ENCODE measurements at places on chromosomes 12 and 14.

GRCh38 chr14:22803687-22803974, 11.6 kb downstream of the SLC7A7 start:
- DNase-seq = no peak

DNA sequence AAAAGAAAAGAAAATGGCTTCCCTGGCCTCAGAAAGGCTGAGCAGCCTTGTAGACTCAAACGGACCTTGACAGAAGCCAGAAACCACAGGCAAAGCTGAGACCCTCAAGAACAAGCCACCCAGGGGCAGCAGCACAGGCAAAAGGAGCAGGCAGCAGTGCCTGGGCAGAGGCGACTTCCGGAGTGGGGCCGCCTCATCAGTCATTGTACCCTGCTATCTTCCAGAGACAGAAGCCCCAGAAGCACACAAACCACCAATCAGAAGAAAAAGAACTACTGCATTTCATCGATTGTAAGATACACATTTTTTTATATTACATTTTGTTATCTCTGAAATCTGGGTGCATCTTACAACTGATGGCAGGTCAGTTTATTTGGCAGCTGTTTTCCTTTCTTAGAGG, 58.2 kb upstream of the ZFP36L1 start:
- no peak for DNase-seq

GRCh38 chr12:32398181-32398580, 1.2 kb upstream of the FGD4 start:
- no peak for DNase-seq

- no peak for DNase-seq
Measured at GRCh38 chr14:91649930-91650329, 82.0 kb downstream of the CATSPERB start.

DNA sequence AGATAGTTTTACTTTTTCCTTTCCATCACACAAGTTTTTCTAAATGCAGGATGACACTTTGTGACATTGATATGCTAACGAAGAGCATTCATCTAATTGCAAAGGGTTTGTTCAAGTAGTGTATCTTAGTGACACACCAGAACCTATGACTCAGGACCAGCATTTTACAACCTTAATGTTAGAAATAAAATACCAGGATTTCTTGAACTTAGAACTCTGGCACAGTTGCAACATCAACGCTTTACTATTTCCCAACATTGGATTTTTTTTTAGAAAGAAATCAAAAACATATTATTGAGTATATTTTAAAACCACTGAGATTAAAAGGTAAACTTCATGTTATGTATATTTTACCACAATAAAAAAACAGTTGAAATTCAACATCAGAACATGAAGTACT, 17.9 kb upstream of the PLEKHG6 start:
- no peak for DNase-seq

DNA sequence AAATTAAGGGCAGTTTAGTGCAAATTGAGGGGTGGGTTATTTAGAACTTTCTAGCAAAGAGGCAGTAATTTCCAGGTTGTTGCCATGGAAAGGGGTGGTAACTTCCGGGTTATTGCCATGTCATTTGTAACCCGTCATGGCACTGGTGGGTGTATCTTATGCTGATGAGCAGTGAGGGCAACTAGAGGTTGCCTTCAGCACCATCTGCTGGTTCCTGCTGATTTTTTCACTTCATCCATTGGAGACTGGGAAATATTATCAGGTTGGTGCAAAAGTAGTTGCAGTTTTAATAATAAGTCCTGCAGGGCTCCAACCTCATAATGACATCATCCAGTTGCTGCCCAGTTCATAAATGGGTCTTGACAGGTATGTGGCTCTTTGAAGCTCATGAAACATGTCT, 24.4 kb upstream of the SERPINA4 start:
- no peak for DNase-seq

GRCh38 chr12:32201096-32201495, 94.4 kb downstream of the BICD1 start:
- no peak for DNase-seq

GRCh38 chr12:27870939-27871338, 90.9 kb upstream of the MANSC4 start:
- DNase-seq = no peak

DNA sequence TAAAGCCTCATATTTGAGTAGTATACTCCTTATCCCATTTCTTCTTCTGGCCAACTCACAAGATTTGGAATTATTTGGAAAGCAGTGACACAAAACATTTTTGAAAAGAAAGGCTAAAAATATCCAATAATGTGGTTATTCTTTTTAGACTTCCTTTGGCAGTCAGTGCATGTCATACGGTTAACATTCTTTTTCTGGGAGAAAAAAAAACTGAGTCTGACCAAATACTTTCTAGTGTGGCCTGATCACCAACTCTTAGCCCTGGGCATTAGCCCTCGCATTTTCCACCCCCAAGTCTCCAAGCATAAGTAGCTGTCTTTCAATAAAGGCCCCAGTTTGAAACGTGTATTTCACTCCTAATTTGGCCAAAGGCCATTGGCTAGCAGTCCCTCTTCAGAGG, 5.9 kb downstream of the RASSF3 start:
- DNase-seq = no peak

GRCh38 chr14:22597265-22597664, 835 bp upstream of the ABHD4 start:
- DNase-seq = no peak

DNA sequence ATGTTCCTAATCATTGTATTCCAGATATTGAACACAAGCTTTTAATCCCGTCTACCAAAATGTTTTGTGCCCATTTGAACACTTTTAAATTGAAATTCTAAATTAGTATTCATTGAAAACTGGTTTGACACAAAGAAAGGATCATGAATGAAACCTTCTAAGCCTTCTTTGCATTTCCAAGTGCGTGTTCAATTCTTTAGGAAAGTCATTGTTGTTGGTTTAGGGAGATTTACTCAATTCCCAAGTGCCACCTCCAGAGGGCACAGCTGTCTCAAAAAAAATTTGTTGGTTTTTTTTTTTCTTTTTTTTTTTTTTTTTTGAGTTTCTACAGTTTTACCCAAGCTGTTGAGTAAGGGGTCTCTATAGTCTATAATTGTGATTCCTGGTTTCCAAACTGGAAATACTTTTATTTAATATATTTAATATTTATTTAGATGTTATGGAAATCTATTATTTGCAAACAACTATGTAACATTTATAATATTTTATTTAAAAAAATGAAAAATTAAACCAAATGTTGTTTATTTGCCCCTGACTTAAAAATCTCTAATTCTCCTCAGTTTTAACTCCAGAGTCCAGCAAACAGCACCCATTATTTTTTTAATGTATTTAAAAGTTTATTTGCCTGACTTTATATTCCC, 79.9 kb downstream of the NEDD1 start:
- no peak for DNase-seq

GRCh38 chr12:27555925-27556778, 32.1 kb downstream of the PPFIBP1 start:
- no peak for DNase-seq

DNA sequence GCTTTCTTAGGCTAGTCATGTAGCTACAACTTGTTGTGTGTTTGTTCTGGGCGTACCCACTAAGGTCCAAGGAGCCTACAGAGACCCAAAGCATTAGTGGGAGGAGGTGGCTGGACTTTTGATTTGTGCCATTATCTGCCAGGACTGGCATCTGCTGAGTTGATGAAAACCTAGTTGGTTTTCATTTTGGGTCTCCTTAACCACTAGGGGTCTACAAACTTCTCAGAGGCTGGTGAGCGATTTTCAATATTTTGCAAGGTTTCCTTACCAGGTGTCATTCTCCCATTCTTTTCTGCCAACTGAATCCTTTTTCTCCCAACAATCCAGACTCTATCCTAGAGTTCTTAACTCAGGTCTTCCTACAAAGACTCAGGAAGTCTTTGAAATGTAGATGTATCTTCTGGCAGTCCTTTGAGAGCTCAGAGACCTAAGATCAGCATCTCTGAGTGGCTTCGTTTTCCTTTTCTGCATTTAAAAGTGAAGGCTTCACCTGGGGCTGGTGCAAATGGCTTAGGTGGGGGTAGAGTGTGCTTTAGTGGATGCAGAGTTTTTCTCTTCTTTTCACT, 150.0 kb upstream of the RMST start:
- no peak for DNase-seq

- DNase-seq = no peak
Measured at GRCh38 chr12:128852026-128852698, 1.1 kb upstream of the GLT1D1 start.

- no peak for DNase-seq
Measured at GRCh38 chr12:13127444-13127843, 24.0 kb upstream of the GSG1 start.

GRCh38 chr12:124358572-124358971, 63.7 kb downstream of the RFLNA start:
- DNase-seq = no peak

- DNase-seq = no peak
Measured at GRCh38 chr12:68441167-68441566, 109.0 kb upstream of the MDM1 start.

DNA sequence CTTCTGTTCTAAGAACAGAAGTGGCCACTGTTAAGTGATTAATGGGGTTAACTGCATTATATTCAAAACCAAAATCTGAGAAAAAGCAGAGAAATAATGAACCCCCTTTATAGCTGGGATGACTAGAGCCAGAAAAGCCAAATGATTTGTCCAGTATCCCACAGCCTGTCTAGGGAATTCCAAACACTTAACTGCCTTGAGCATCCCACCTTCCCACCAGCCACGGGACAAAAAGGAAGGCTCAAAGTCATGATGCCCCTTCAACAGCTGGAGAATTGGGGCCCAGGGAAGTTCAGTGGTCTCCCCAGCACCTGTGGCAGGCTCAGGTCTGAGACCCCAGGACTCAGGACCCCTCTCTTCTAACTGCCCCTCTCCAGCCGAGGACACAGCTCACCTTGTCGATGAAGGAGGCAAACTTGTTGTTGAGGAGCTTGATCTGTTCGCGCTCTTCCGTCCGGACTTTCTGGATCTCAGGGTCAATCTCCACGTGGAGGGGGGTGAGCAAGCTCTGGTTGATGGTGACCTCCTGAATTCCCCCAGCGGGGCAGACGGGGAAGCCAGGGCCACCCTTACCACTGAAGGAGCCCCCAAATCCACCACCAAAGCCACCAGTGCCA, 605 bp downstream of the KRT4 start:
- no peak for DNase-seq

- DNase-seq = no peak
Measured at GRCh38 chr14:48319823-48320222, 644.4 kb upstream of the MDGA2 start.

GRCh38 chr12:91356405-91356804, 173.8 kb upstream of the DCN start:
- no peak for DNase-seq

- DNase-seq = no peak
Measured at GRCh38 chr14:105864116-105864515, 337.7 kb downstream of the TMEM121 start.

DNA sequence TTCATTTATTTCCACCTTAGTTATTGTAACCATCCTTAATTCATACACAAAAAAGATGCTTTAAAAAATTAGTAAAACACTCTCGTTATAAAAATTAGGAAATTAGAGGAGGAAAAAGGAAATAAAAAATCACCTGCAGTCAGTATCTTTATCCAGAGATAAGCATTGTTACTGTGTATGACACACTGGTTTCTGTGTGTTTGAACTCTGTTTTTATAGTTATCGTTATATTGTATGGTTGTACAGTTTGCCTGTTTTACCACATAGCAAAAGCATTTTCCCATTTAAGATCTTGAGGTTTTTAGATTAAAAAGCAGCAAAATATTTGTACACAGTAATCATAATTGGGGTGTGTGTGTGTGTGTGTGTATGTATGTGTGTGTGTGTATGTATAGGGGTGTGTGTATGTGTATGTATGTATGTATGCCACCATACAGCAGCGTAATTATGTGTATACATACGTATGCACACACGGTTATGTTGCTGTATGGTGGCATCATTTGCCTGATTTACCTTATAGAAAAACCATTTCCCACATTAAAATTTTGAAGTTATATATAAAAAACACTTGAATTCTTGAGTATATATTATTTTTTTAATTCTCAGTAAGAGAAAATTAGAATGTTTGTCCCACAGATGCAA, 19.8 kb downstream of the WNK1 start:
- DNase-seq = no peak

- no peak for DNase-seq
Measured at GRCh38 chr12:87217491-87217890, 811.7 kb downstream of the C12orf50 start.

DNA sequence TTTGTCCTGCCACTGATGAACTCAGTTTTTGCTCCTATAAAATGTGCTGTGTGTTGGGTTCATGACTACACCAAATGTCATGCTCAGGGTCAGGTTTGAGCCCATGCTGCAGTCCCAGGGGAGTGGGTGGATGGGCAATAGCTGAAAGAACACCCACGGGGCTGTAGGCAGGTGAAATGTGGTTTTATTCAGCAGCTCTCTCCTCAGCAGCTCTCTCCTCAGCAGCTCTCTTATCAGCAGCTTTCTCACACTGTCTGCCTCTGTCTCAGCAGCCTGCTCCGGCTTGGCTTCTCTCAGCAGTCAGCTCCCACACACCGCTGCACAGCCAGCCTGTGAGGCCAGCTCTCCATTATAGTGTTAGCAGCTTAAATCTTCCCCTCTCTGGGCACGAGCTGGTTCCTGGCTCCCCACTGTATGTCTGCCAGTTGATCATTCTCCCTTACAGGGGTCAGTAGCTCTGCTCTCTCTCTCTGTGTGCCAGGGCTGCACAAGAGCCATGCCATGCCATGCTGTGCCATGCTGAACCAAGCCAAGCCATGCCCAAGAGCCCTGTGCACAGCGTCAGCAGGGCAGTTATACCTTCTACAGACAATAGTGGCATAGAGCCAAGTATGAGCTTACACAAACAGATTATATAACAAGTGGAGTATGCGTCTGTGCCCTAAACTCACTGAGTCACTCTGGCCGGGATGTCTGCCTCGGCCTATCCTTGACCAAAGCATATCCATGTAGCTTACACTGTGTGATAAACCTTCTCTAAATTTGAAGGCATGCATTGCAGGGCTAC, 303.3 kb upstream of the TMPO start:
- no peak for DNase-seq

- no peak for DNase-seq
Measured at GRCh38 chr12:101828463-101829196, 2.1 kb downstream of the GNPTAB start.

GRCh38 chr12:91986084-91986483, 159.6 kb downstream of the BTG1 start:
- no peak for DNase-seq

GRCh38 chr14:97630249-97630648, 833.1 kb downstream of the VRK1 start:
- no peak for DNase-seq

DNA sequence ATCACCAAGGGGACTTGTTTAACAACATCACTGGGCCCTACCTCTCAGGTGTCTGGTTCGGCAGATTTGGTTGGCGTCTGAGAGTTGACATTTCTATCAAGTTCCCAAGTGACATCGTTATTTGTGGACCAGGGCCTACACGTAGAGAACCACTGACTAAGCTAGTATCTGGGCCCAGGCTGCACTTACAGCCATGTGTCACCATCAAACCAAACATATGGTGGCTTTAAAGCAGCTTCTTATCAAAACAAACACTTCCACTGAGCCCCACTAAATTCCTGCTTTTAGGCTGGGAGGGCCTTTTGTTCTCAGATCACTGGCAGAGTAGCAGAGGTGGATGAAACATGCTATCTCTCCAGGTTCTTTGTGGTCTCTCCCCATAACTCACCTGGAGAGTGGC, 220.5 kb downstream of the PELI2 start:
- DNase-seq = peak; percentile 59

GRCh38 chr12:2179953-2180736, 127.4 kb downstream of the CACNA1C start:
- DNase-seq = no peak

GRCh38 chr12:104286516-104287482, 16.7 kb upstream of the EID3 start:
- DNase-seq = peak; percentile 80

GRCh38 chr14:87601036-87601435, 391.9 kb downstream of the GALC start:
- DNase-seq = no peak

All from NCI-H524 treated with DMSO at 0.1 percent for 48 hours (cell line).